Activated T-cell treated with anti-CD3 and anti-CD28 coated beads, Interleukin-2, amount 50 U/mL, for 72 hours (primary cell): ENCODE measurements at places on chromosomes 2 and 18. TPM values are rescaled to one million over a fixed set of nuclear protein-coding genes. Genes with fewer than 3 reads are reported as not detected.

The FKBP7 gene
- 2.1 TPM for total RNA-seq

The NEU2 gene
- not detected for total RNA-seq

The MPP4 gene
- not detected for total RNA-seq

The GREB1L gene
- not detected for total RNA-seq

DNA sequence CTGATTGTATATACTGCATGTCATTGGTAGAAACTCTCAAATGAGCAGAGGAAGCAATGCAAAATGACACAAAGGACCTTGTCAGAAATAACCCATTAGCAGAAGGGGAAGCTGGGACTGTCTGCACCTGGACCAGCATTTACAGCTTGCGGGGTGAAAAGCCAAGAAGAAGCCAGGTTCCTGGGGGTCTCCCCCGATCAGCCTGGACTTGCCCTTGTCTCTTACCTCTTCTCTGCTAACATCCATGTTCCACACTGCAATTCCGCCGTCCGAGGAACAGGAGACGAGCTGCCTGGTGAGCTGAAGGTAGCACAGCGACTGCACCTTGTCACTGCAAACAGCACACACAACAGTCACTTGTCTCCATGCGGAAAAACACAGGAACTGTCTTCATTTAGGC, 51.1 kb downstream of the WDFY1 start:
- H3K4me1 ChIP-seq, result peaks cover 36% of the 10 kb centered on the region
- H3K4me3 ChIP-seq, result no peak overlapping the region
- H3K27me3 ChIP-seq, result no peaks in the 10 kb centered on the region
- H3K36me3 ChIP-seq, result peaks cover 13% of the 10 kb centered on the region

The NETO1 gene
- total RNA-seq, result 0.72 TPM

GRCh38 chr18:65755616-65756015, 4.8 kb downstream of the CDH7 start:
- no peaks in the 10 kb centered on the region for H3K36me3 ChIP-seq
- DNase-seq, result no peak
- H3K4me1 ChIP-seq, result no peaks in the 10 kb centered on the region
- no peaks in the 10 kb centered on the region for H3K27me3 ChIP-seq
- H3K4me3 ChIP-seq, result no peak overlapping the region
- no peak overlapping the region for H3K27ac ChIP-seq

GRCh38 chr18:3877678-3878077, 427.7 kb downstream of the TGIF1 start:
- H3K36me3 ChIP-seq, result no peaks in the 10 kb centered on the region
- DNase-seq, result no peak
- peaks cover 21% of the 10 kb centered on the region for H3K27me3 ChIP-seq
- no peak overlapping the region for H3K27ac ChIP-seq
- no peaks in the 10 kb centered on the region for H3K4me1 ChIP-seq
